ENCODE measurements at places on chromosomes 3 and 15. TPM values are rescaled to one million over a fixed set of nuclear protein-coding genes. Genes with fewer than 3 reads are reported as not detected.

Gene CADPS
- not detected for total RNA-seq

Gene IFT57
- total RNA-seq: 26.1 TPM

Gene LRRN1
- total RNA-seq: not detected

Gene ZBED2
- not detected for total RNA-seq

Gene GOLGA8J
- 0.13 TPM for total RNA-seq

Gene IGSF11
- total RNA-seq: not detected

Gene MEX3B
- total RNA-seq: 11.1 TPM

Gene CLDN16
- total RNA-seq: 0.06 TPM

Gene KCNH8
- under 0.01 TPM for total RNA-seq

Gene C15orf61
- total RNA-seq: 1.1 TPM

Gene THRB
- total RNA-seq: under 0.01 TPM

Gene ALG1L2
- total RNA-seq: not detected

Gene VEPH1
- total RNA-seq: 24.0 TPM

Gene CPA3
- total RNA-seq: 1.5 TPM

Gene PDIA5
- 56.2 TPM for total RNA-seq

Gene C3orf22
- not detected for total RNA-seq

Gene MEIS2
- 9.7 TPM for total RNA-seq

Gene CHDH
- 1.2 TPM for total RNA-seq

Gene MAN2C1
- 92.8 TPM for total RNA-seq

Gene SPESP1
- total RNA-seq: 2.8 TPM

Gene ZNF639
- total RNA-seq: 41.2 TPM

Gene MCF2L2
- total RNA-seq: 1.8 TPM

Gene TRAT1
- not detected for total RNA-seq

Gene MKRN3
- total RNA-seq: not detected

Gene MLF1
- 5.3 TPM for total RNA-seq

Gene ATP2B2
- total RNA-seq: not detected

Gene ZNF502
- 2.3 TPM for total RNA-seq

Gene TGM4
- total RNA-seq: not detected
